Pulmonary artery endothelial cell (primary cell): ENCODE measurements at places on chromosomes 11 and 22.

GRCh38 chr11:85171648-85172257, 455.4 kb downstream of the DLG2 start:
- DNase-seq: no peak

GRCh38 chr22:35347462-35347861, 33.4 kb upstream of the HMOX1 start:
- no peak for DNase-seq

- no peak for DNase-seq
Measured at GRCh38 chr11:43359422-43359818, 700 bp downstream of the TTC17 start.

GRCh38 chr11:117076941-117077691, 21.1 kb downstream of the SIK3 start:
- DNase-seq: no peak

DNA sequence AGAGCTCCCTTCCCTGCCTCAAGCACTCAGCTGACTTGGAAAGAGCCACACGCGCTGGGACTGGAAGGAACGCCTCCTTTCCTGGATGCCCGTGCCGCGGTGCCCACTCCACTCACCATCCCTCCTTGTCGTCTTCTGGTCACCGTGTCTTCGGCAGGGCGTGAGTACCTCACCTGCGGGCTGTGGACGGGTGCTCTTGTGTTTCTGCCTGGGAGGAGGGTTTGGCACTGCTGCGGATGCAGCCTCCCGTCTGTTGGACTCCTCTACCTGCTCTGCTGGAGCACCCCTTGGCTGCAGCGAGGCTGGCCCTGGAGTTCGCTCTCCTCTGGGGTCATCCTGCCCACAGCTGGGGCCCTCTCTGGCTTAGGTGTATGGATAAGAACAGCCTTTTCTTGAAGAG, 612.7 kb downstream of the BRD1 start:
- no peak for DNase-seq

GRCh38 chr22:20268279-20269012, at the start of gene RTN4R:
RTN4R (minus strand) TSS chr22:20268318; CDS start chr22:20268092, 226 bp downstream.
- no peak for DNase-seq

GRCh38 chr22:42635531-42635930, 4.9 kb downstream of the ATP5MGL start:
- DNase-seq: peak; percentile 76

DNA sequence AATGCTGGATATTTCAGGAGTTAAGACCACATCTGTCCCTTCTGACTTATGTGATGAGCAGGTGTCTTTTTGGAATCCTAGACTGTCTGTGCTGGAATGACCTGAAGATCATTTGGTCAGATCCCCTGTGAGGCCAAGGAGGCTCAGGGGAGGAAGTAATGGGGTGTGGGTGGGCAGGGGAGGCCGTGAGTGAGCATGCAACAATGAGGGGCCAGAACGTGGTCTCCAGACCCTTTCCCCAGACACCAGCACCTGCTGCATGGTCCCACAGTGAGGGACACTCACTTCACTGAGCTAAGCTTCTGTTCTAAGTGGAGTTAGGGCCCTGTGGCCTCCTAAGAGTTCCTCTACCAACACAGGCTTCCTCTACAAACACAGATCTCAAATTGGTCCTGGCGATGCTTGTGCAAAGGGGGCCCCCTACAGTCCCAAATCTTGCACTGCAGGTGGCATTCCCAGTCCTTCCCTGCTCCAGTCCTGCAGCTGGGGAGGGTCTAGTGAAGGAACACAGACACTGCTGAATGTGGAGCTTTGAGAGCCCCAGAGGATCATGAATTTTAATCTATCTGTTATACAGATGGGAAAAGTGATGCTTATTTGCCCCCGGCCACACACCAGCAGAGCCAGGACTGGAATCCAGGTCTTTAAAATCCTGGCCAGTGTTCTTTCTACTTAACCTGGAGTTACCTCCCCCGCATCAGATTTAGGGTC, 7.4 kb downstream of the USP2 start:
- peak; percentile 43 for DNase-seq

DNA sequence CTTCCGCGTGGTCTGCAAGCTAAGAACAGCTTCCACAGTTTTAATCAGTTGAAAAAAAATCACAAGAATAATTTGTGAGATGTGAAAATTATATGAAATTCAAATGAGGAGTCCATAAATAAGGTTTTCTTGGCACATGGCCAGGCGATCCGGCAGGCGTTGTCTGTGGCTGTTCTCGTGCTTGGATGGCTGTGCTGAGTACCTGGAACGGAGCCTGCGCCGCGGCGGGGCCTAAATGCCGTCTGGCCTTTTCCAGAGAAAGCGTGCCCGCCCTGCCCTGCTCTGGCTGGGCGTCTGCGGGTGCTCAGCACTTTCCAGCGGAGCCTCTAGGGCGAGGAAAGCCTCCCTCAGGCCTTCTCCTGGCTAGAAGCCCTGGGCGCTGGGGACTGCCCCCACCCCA, 41.8 kb downstream of the OSBPL5 start:
- no peak for DNase-seq

GRCh38 chr11:20162824-20163782, 2.8 kb upstream of the DBX1 start:
- no peak for DNase-seq

DNA sequence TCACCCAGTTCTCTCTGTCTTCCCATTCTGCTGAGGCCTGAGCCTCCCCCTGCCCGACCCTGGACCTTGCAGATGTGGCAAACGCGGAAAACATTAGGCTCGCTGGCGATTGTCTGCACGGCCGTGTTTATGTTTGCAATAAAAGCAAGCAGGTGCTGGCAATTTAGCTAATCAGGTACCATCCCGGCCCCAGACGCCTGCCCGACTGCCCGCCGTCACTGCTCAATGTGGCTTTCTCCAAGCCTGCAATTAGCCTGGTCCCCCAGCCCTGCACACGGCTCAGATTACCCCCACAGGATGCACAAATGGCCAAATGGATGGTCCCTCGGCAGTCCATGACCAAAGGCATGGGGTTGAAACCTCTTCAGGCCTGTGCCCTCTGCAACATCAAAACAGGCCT, 259.7 kb downstream of the MN1 start:
- DNase-seq: no peak

DNA sequence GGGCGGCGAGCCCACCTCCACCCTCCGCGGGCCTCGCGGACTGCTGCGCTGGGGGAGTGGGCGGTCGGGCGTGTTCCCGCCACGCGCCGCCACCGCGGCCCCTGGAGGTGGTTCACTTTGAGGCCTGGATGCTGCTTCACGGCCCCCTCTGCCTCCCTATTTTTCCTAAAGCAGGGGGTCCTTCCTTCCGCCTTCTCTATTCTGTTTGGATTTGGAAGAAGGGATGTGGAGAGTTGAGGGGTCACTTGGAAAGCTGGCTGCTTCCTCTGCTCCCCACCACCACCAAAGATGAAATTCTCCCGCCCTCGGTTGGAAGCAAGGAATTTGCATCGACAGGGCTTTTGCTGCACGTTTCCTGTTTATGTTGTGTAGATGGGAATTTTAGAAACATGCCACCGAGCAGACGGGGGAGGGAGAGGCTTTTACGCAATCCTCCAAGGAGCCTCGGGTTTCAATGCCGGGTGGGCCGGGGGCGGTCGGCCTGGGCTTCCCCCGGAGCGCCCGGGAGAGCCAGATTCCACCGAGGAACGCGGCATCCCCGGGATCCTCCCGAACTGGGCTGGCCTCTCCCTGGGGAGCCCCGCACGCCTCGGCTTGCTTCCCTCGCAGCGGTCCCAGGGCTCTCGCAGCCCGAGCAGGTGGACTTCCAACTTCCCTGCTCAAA, 403 bp upstream of the SBF2 start:
- no peak for DNase-seq

GRCh38 chr11:4416816-4417215, 23.3 kb upstream of the TRIM21 start:
- DNase-seq: no peak

- no peak for DNase-seq
Measured at GRCh38 chr11:75305993-75306392, 45.5 kb downstream of the ARRB1 start.

- DNase-seq: no peak
Measured at GRCh38 chr22:38080850-38081635, 2.9 kb downstream of the SLC16A8 start.

- no peak for DNase-seq
Measured at GRCh38 chr11:120354068-120354467, 17.9 kb downstream of the ARHGEF12 start.

DNA sequence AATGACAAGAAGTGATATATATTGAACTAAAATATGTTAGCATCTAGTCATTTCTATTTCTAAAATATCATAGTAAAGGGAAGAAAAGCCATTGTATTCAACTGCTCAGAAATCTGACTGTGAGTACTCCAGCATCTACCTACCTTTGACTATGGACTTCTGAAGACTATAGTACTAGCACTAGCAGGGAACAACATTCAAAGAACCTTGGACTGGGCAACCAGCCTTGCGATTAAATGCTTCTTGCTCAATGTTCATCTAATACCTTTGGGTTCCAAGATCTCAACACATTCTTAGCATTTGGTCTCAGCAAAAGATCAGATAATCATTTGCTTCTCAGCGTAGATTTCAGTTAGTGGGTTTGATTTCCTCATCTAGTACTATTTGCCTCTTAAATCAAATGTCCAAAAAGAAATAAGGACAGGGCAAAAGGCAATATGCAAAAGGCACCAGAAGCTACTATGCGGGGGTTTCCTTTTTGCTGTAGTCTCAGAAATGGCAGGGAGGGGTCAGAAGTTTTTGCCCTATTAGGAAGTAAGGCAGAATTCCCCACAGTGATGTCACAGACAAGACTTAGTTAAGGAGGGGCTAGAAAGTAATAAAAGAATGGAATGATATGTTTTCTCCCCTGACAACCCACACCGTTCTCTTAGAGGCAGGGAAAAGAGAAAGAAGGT, 80.6 kb downstream of the GAB2 start:
- no peak for DNase-seq

DNA sequence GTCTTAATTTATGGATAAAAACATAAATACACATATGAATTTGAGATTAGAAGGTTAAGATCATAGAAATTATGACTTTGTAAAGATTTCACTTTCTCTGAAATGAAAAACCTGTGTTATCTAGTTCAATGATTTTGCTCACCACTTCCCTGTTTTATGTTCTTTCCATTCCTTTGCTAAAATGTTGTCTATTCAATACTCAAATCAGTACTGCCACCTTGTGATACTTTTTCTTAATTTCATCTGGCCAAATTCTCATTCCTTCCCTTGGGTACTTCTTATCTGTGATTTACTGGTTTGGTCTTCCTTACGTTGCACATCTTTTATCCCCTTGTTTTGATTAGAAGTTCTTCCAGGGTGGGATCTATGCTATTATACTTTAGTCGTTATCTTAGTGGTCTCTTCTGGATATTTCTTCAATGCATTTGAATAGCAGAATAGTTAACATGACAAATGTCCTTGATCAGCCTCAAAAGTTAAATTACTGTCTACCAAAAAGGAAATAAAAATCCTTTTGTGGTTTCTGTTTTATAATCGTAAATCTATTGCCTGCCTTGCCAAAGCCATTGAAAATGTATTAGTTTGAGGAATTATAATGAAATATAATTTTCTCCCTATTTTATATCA, 197.0 kb downstream of the PGR start:
- no peak for DNase-seq

DNA sequence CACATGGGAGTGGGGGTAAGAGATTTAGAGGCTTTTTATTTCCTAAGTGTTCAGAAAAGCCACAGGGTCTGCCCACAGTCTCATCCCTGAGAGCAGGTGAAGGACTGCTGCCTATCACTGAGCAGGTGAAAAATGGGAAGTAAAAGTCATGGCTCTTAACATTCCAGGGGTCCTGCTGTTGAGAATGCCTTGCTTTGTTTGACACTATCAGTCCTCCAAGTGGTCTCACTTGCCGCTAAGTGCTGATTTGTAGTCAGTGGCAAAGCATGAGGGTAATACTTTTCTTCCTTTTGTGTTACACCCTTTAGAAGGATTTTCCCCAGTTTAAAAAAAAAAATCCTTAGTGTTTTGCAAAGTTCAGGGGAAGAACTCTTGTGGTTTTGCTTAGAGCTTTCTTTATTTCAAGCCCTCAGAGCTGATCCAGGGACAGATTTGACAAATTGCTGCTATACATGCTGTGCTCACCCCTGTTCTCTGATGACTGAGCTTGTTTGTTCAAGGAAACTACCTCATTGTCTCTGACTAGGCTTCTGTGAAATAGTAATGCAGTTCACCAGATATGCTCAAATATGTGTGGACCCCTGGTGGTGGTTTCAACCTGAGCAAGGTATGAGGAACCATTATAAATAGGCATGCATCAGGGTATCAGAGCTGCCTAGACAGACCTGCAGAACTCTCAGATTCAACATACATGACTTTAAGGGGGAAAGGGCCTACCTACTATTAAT, 141.0 kb downstream of the ARHGAP42 start:
- no peak for DNase-seq

DNA sequence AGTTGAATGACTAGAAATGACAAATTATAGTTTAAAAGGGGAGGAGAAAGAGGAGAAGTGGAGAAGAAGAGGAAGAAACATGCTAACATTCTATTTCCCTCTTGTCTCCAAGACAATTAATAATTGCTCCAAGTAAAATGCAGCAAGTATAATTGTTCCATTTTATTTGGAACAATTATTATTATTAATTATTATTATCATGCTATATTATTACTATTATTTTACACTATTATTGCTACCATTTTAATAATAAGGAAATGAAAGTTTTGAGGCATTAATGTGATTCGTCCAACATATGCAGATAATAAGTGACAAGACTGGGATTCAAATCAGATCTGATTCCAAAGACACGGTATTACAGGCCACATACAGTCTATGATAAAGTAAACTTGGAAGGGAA, 293.6 kb upstream of the ZC3H12C start:
- no peak for DNase-seq

- no peak for DNase-seq
Measured at GRCh38 chr11:84345597-84345996, 1059.4 kb upstream of the CCDC90B start.

DNA sequence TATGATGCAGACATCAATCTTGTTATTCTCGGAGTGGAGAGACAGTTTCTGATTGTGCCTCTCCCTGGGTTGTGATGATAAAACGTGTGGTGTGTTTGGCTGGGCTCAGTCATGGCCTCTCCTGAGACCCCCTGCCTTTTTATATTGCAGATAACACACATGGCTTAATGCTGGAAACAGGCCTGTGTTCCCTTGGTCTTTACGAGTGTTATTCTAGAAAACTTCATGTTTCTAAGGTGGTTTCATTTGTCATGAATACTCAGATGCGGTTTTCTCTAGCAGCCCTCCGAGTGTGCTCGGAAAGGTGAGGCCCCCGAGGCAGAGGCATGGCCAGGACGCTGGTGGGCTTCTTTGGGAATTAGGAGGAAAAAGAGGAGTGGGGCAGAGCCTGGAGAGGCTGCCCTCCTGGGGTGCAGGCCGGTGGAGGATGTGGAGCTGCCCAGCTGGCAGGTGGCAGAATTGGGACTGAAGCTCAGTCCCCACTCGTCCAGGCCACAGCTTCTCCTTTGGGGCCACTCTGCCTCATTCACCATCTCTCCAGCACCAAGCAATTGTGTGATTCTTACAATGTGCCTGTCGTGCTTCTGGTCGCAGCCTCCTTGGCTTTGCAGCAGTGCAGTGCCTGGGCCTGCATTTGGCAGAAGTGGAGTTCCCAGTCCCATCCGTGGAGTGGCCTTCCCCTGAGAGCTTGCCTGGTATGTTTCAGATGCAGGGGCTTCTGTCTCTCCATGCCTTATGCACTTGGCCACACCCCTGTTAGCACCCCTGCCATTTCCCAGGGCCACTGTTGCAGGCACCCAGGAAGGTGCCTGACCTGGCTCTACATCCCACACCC, 309.6 kb downstream of the TBC1D22A start:
- DNase-seq: no peak
